ENCODE measurements at places on chromosomes 2 and 18.

DNA sequence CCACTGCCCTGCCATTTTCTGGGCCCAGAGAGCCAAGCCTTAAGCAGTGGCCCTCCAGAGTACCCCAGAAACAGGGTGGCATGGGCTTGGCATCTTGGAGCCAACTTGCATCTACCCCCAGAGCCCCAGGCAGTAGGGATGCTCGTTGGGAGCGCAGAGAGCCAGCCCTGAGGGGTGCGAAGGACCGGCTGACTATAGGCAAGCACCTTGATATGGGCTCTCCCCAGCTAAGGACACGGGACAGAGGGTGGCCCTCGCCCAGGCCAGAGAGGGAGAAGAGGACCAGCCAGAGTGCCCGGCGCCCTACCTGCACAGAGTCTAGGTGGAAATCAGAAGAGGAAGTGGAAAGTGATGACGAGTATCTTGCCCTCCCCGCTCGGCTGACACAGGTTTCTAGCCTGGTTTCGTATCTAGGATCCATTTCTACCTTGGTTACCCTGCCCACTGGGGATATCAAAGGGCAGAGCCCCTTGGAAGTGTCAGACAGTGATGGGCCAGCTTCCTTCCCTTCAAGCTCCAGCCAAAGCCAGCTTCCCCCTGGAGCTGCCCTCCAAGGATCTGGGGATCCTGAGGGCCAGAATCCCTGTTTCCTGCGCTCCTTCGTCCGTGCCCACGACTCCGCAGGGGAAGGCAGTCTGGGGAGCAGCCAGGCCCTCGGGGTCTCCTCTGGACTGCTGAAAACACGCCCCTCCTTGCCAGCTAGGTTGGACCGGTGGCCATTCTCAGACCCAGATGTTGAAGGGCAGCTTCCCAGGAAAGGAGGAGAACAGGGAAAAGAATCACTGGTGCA, 16.2 kb downstream of the CEP68 start:
- DNase-seq: no peak

- no peak for DNase-seq
Measured at GRCh38 chr2:146496248-146496647, 1348.6 kb upstream of the ACVR2A start.

DNA sequence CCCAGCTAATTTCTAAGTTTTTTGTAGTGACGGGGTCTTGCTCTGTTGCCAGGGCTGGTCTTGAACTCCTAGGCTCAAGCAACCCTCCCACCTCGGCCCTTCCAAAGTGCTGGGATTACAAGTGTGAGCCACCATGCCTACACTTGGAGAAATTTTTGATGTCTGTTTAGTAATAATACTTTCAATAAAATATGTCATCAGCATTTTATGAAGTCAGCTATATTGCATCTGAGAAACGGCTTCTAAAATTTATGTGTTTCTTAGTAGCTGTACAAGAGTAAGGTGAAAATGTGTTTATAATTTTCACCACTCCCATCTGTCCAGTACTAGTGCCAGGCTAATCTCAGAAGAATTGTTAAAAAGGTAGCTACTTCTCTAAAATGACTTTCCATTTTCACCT, 46.8 kb downstream of the GULP1 start:
- DNase-seq: no peak

DNA sequence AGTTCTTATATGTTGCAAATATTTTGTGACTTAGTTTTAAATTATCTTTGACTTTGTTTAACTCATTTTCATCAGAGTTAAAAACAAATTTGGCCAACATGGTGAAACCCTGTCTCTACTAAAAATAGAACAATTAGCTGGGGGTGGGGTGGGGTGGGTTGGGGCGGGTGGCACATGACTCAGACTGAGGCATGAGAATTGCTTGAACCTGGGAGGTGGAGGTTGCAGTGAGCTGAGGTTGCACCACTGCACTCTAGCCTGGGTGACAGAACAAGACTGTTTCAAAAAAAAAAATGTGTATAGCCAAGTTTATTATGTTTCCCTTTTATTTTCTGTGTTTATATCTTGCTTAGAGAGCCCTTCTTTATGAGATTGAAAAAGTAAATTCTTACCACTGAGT, 14.2 kb upstream of the LIPG start:
- DNase-seq: no peak
